ENCODE measurements at places on chromosomes 13 and 19.
A peak's percentile ranks its signal among the peaks of the same experiment; 100 is the strongest.

GRCh38 chr19:16595097-16595496, 22.9 kb upstream of the SLC35E1 start:
- DNase-seq, result no peak

DNA sequence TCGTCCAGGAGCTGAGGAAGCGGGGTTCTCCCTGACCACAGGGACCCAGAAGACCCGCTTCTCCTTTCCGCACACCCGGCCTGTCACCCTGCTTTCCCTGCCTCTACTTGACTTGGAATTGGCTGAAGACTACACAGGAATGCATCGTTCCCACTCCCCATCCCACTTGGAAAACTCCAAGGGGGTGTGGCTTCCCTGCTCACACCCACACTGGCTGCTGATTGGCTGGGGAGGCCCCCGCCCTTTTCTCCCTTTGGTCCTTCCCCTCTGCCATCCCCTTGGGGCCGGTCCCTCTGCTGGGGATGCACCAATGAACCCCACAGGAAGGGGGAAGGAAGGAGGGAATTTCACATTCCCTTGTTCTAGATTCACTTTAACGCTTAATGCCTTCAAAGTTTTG, 18.9 kb downstream of the VASP start:
- peak; percentile 21 for DNase-seq

GRCh38 chr13:112784811-112785482, 95.1 kb downstream of the ATP11A start:
- DNase-seq, result no peak

- no peak for DNase-seq
Observed at GRCh38 chr13:99653526-99653925, 152.3 kb downstream of the TM9SF2 start.

GRCh38 chr19:4229179-4229931, at the start of gene EBI3:
Gene EBI3, plus strand, starts transcription at chr19:4229523. Its CDS starts 28 bp downstream, at chr19:4229551.
- peak; percentile 90 for DNase-seq

GRCh38 chr13:41694545-41695301, 237.4 kb downstream of the RGCC start:
- DNase-seq, result peak; percentile 74

DNA sequence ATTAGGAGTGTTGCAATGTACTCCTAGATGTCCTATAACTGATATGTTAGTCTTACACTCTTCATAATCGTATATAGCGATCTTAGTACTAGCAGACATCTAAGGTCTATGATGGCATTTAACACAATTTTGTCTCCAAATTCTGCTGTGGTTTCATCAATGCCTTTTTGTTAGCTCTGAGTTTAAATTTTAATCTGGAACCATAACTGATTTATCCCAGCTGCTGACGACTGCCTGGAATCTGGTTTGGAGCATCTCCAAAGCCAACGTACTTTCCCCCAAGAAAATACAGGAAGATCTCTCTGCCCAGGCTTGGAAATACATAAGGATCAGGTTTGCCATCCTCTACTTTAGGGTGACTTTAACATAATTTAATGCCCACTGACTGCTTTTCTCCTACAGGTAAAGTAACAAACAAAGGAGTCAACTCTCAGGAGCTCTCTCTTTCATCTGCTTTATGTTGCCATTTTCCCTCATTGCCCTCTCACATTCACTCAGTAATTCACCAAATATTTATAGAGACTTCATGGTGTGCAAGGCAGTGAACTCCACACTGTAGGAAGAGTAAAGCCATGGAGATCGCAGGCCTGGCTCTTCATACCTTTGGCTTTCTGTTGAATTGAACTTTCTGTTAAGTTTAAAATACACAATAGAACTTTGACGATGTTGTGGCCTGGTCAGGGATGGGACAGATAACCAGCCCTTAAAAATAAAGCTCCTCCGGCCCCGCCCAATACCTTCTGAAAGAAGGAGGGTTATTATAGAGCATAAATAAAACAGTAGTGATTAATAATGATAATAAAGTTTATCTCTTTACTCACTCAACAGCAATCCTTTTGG, 23.3 kb upstream of the SPART start:
- DNase-seq, result no peak

DNA sequence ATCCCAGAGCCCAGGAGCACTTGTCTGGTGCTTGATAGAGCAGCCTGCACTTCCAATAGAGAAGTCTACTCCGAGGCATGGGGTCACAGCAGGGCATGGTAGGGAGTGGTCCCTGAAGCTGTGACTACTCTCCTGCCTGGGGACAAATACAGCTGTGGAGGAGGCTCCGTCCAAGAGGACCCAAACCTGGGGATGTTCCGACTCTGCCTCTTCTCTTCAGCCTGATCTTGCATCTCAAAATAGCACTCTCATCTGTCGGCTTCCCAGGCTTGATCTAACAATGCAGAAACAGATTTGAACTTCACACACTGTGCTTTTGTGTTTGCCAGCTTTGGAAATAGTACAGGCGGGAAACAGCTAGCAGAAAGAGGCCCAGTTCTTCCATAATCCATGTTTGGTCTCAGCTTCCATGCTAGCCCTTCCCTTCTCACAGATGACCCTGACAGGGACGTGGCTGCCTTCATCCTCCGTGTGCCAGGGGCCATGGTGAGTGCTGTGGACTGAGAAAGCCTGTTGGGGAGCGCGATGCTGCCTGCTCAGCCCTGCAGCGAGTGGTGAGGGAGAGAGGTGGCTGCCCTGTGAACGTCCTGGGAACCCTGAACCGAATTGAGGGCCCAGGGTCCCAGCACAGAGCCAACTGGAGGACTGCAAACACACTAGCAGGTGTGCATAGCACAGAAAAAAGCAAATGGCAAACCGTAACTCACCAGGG, 150.3 kb upstream of the GPR12 start:
- no peak for DNase-seq
